ENCODE measurements at places on chromosomes 12 and 14.

- no peak for DNase-seq
Measured at GRCh38 chr12:109677279-109677691, 36.3 kb upstream of the FAM222A start.

- DNase-seq = no peak
Measured at GRCh38 chr12:54294152-54294952, 6.5 kb downstream of the NFE2 start.

GRCh38 chr12:131007031-131007739 is 53.5 kb downstream of the ADGRD1 start:
- DNase-seq = no peak

DNA sequence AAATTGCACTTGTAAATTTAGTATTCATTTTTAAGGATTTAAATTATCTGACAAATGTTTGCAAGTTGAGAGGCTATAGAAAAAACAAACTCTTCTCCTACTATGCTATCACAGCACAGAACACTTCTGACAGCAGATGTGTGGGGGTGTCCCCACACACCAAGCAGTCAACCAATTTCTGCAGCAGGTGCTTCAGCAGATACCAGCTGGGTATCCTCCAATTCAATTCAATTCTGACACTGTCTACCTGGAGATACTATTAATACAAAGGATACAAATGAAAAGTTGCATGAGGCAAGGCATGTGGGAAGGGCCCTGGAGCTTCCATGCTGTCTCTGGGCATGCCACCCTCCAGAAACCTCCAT is 35.1 kb downstream of the PCNX1 start:
- no peak for DNase-seq

DNA sequence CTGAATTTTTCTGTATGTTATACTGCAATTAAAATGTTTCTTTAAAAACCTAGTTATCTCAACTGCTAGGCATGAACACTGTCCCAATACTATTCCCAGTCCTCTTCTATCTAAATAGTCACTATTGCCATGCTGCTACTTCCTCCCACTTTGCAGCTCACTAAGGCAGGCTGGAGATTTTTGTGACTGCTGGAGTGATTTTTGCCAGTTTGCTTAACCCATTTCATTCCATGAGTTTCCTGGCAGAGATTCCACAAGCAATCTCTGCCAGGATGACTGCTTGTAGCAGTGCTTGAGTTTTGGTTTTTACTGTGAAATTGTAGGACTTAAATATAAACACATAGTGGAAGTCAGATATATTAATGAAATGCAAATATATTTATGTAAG is 80.8 kb downstream of the BHLHE41 start:
- DNase-seq = no peak

GRCh38 chr12:102479099-102479885 is 1.1 kb downstream of the IGF1 start:
- no peak for DNase-seq

- no peak for DNase-seq
Measured at GRCh38 chr12:123036466-123037285, 56.2 kb downstream of the ARL6IP4 start.

DNA sequence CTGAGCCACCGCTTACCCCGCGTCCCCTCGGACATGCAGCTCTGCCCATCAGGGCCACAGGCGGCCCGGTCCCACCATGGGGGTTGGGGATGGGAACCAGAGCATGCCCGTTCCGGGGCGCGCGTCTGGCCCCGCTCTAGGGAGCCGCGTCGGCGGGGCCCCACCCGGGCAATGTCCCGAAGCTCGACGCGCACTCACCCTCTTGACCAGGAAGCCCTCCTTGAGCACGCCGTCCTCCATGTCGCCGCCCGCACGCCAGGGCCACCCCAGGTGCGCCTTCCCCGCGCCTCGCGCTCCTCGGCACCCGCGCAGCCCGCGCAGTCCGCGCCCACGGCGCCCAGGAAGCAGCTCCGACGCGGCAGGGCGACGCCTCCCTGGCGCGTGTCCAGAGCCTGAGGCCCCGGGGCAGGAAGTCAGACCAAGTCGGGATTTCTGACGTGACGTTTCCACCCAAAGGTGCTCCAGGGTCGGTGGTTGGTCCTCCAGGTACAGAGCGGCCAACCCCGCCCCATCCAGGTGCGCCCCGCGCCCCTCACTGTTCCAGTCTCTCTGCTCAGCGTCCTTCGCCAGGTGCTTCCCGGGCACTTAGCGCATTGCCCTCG is at the start of gene PLEK2:
Gene PLEK2 (minus strand): TSS at position 346 of the 602 bp plus-strand sequence. CDS start 106 bp downstream, at position 240.
- no peak for DNase-seq

DNA sequence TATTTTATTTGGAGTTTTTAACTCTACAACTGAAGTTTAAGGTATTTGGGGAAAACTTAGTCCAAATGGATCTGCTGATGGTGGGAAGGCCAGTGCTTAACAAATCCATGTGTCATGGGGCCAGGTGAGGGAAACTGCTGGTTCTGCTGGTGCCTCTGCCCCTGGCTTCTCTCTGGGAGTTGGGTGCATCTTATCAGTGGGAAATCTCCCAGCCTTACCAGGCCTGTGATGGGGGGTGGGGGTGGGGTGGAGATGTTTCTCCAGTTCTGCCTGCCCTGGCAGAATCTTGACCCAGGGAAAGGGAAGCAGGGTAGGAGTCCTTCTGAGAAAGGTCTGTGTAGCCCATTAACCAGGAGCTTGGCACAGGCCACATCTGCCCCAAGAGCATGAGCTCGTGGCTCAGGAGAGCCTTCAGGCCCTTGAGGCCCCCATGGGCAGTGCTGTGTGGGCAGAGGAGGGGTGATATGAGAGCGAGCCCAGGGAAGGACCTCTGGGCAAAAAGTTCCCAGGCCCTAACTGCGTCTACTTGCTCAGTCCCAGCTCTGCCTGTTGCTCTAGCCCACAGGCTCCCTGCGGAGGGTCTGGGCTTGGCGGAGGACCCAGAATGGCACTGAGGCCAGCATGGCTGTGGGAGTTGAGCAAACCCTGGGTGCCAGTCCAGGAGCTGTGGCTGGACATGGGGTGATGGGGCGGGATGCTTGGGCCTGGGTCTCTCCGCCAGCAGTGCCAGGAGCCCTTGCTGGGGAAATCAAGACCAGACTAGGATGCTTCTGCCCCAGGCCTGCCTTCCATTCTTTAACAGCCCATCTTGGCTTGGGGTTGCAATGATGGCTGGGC is 18.2 kb downstream of the VASH1 start:
- no peak for DNase-seq

DNA sequence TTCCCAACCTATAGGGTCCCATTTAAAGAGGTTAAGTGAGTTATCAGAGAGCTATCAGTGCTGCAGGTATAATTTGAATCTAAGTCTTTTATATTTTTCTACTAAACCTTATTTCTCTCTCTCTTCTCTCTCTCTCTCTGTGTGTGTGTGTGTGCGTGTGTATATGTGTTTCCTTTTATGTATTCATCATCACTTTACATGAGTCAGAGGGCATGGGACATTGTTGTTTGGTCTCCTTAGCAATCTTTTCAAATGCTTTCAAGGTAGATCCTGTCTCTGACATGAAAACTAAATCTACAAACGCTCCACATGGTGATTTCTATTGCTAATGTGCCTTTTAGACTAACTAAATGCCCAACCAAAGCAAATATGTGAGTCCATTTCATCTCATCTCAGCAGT is 459.7 kb downstream of the BTG1 start:
- no peak for DNase-seq

- DNase-seq = no peak
Measured at GRCh38 chr14:91453744-91454143, 36.1 kb upstream of the CCDC88C start.

- DNase-seq = no peak
Measured at GRCh38 chr12:75773377-75773776, 258.2 kb downstream of the PHLDA1 start.

- DNase-seq = no peak
Measured at GRCh38 chr14:100972118-100972897, 68.8 kb upstream of the RTL1 start.

GRCh38 chr12:71499834-71500233 is 60.2 kb downstream of the LGR5 start:
- DNase-seq = no peak

DNA sequence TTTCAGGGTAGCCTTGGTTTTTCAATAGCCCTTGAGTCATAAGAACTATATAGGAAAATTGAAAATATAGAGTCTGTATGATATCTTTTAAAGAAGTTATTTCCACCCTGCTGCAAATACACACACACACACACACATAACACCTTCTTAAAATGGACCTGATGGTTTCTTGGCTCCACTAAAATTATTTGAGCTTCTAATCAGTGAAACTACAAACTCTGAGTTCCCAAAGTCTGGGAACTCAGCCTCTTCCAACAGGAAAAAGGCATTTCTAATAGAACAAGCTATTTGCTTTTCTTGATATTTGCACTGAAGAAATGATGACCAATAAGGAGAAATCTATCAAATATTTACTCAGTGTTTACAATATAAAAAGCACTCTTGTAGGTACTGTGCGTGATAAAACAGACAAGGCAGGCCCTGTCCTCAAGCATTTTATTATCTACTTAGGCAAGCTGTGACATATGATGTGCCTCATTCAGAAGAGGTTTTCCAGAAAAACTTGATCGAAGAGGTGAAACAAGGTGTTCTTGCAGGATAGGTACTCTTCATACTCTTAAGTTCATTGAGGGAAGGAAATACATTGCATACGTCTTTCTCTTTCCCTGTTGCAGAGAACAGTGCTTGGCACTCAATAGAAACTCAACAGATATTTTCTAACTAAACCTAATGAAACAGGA is 88.6 kb downstream of the MGST1 start:
- no peak for DNase-seq

DNA sequence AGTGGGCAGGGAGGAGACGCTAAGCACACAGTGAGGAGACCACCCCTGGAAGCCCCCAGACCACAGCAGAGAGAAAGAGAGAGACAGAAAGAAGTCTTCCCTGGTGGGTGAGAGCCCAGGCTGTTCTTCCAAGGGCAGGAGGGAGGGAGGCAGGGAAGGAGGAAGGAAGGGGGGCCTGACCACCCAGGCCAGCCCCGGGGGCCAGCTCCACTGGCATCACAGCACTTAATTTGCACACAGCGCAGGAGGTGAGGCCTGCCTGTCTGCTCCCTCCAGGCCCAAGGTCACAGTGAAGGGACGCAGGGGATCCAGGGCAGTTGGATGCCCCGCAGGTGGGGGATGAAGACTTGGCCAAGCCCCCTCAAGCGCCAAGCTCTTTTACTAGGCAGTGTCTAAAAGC is 141.9 kb upstream of the C14orf180 start:
- DNase-seq = no peak

GRCh38 chr12:58529114-58529665 is 391.1 kb downstream of the LRIG3 start:
- DNase-seq = no peak

GRCh38 chr12:115163710-115164109 is 479.7 kb upstream of the TBX3 start:
- DNase-seq = no peak

GRCh38 chr14:95260537-95261361 is 59.0 kb downstream of the CLMN start:
- DNase-seq = peak; percentile 12

DNA sequence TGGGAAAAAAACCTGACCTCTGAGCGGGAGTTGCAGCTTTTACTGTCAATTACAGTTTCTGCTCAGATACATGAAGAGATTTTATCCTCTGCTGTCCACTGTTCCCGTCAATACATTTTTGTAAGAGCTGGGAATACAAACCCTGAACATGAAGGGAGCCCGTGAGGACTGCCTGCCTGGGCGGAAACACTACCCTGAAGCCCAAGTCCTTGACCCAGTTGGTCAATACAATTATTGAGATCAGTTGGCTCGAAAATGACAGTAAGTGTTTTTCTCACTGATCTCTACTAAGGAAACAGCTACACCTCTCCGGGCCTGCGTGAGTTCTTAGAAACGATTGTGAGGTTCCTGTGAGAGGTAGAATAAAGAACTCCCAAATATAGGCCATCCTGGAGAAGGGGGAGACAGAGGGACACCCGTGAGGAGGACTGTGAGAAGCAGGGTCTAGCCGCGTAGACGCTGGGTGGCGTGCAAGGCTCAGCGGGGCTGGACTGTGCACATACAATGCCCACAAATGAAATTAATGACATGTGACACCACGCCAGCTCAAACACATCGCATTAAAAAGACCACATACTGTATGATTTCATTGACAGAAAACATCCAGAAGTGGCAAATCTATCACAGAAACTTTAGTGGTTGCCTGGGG is 509.5 kb downstream of the TMEM132D start:
- no peak for DNase-seq

GRCh38 chr12:9179781-9180180 is 28.4 kb downstream of the PZP start:
- DNase-seq = no peak

DNA sequence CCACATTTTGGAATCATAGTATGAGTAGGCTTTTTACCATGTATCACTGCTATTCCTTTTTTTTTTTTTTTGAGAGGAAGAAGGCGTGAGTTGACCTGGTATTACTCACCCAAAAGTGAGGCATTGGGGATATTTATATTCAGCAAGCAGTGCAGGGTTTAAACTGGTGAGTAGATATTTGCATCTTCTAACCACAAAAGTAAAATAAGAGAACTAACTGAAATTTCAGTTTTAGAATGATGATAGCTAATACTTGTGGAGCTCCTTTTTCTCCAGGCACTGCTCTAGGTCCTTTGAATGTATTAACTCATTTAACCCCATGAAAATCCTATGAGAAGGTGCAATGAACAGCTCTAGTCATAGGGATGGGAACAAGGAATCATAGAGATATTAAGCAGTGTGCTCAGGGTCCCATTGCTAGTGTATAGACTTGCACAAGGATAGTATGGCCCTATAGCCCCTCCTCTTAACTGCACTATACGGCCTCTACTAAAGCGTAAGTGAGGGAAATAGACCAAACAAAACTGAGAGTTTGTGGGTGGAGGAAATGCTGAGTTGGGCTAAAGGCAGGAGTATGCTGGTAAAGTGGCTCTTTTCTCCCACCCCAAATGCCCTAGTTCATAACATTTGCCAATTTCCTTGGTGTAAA is 104.3 kb upstream of the MAX start:
- no peak for DNase-seq

GRCh38 chr12:100652488-100652887 is 79.0 kb downstream of the GAS2L3 start:
- DNase-seq = no peak

DNA sequence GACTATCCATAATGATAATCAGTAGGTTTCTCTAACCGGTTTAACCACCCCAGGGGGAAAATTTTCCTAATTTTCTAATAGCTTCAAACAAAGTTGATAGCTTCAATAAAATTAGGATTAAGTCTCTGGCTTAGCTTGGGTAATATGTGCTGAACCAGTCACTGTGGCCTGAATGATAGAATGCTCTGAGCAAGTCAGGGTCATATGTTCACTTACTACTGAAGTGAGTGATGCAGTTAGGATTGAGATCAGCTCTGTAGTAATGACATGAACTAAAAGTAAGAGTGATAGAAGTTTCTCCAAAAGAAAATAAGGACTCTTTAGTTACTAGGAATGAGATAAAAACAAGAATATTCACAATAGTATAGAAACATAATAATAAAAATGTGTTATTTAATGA is 32.6 kb downstream of the ETNK1 start:
- DNase-seq = no peak

All from SW 1271 (cell line).